ENCODE measurements at places on chromosomes 16 and 17. TPM values are rescaled to one million over a fixed set of nuclear protein-coding genes. Genes with fewer than 3 reads are reported as not detected.

BRIP1 gene
- 16.6 TPM for total RNA-seq

ARL5C gene
- not detected for total RNA-seq

AATK gene
- 0.26 TPM for total RNA-seq

ETV4 gene
- 7.5 TPM for total RNA-seq

GPR139 gene
- total RNA-seq: not detected

HSD11B2 gene
- total RNA-seq: 3.1 TPM

MEOX1 gene
- total RNA-seq: 0.14 TPM

CPHXL2 gene
- total RNA-seq: not detected

OR3A2 gene
- total RNA-seq: 7.2 TPM

DNA sequence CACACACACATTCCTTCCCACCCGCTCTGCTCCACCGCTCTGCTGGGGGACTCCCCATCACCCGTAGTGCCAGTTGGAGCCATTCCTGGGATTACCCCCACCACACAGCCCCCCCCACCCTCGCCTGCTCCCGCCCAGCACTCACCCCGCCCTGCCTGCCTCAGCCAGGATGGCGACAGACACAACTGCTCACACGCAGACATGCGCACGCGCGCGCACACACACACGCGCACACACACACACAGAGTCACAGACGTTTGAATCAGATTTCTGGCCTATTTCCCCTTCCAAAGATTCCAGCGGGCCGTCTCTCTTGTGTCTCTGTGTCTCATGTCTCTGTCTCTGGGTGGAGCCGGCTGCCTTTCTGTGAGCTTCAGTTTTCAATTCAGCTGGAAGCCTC lies 4.4 kb downstream of the CACNA1G start:
- DNase-seq: no peak

GRCh38 chr17:34827008-34827407 lies 134.3 kb downstream of the CCT6B start:
- DNase-seq: no peak

DNA sequence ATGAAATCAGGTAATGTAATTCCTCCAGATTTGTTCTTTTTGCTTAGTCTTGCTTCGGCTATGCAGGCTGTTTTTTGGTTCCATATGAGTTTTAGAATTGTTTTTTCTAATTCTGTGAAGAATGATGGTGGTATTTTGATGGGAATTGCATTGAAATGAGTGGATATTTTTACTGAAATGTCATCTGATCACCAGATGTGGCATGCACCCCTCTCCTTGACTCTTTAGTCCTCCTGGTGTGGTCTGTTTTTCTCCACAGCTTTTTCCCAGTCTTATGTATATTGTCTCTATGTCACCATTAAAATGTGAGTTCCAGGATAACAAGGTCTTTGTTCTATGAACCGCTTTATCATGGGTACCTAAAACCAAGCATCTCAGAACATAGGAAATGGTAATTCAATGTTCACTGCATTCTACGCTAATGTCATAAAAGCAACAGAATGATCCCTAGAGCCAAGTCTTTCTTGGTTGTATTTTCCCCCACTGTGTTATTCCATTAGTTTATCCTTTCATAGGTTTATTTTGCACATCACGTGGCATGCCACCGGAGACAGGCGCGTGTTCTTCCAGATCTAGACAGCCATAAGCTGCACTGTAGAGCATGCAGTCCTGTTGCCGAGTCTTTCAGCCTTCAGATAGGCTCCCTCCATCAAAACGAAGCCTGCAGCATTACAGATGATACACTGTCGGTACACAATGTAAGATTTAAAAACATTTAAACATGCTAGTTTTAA lies 172.5 kb downstream of the RPTOR start:
- no peak for DNase-seq

DNA sequence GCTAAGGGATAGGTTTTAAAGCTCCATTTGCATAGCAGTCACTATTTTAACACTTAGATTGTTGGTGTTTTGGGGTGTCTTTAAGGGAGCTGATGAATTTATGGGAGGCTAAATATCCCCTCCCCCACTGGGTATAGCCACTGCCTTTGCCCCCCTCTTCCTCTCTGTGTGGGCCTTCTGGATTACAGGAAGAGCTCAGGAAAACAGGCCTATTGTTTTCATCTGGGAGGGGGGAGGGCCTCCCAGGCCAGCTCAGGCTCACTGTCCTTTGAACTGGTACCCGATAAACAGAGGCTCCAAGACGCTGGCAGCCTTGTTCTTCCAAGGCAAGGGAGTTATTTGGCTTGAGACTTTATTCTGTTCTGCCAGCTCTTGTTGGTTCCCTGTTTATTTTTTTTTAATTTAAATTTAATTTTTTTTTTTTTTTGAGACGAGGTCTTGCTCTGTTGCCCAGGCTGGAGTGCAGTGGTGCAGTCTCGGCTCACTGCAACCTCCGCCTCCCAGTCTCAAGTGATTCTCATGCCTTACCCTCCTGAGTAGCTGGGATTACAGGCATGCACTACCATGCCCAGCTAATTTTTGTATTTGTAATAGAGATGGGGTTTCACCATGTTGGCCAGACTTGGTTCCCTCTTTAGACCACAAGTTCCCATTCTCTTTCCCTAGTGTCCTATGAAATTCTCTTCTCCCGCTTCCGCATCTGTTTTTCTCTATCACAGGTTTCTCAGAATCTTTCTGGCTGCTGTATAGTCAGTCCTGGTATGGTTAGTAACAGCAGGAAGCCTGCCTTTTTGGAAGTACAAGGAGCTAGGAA lies 25.1 kb downstream of the MINK1 start:
- no peak for DNase-seq

DNA sequence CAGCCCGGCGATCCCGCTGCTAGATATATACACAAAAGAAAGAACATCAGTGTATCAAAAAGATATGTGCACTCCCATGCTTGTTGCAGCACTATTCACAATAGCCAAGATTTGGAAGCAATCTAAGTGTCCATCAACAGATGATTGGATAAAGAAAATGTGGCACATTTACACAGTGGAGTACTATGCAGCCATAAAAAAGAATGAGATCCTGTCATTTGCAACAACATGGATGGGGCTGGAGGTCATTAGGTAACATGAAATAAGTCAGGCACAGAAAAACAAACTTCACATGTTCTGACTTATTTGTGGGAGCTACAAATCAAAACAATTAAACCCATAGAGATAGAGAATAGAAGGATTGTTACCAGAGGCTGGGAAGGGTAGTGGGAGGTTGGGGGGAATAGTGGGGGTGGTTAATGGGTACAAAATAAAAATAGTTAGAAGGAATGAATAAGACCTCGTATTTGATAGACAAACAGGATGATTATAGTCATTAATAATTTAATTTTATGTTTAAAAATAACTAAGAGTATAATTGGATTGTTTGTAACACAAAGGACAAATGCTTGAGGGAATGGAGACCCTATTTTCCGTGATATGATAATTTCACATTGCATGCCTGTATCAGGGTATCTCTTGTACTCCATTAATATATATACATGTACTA lies 176.7 kb upstream of the NOG start:
- DNase-seq: no peak

DNA sequence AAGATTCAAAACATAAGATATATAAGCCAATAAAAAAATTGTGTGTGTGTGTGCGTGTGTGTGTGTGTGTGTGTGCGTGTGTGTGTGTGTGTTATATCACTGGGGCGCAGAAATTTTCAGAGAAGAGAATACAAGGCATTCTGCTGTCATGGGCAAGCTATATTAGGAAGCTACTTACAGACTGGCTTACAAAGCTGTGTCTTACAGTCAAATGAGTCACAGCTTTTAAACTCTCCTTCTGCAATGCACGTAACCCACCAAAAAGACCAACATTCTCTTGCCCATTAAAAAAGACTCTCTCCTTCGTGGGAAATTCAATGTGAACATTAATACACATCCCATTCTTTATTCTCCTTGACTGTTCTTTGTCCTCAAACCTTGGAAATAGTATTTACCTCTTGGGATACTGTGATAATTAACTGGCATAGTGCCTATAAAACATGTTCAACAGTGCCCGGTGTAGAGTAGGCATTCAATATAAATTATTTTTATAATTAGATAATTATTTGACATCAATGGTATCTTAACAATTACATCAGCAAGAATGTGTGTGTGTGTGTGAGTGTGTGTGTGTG lies 860.4 kb upstream of the SOX9 start:
- no peak for DNase-seq

DNA sequence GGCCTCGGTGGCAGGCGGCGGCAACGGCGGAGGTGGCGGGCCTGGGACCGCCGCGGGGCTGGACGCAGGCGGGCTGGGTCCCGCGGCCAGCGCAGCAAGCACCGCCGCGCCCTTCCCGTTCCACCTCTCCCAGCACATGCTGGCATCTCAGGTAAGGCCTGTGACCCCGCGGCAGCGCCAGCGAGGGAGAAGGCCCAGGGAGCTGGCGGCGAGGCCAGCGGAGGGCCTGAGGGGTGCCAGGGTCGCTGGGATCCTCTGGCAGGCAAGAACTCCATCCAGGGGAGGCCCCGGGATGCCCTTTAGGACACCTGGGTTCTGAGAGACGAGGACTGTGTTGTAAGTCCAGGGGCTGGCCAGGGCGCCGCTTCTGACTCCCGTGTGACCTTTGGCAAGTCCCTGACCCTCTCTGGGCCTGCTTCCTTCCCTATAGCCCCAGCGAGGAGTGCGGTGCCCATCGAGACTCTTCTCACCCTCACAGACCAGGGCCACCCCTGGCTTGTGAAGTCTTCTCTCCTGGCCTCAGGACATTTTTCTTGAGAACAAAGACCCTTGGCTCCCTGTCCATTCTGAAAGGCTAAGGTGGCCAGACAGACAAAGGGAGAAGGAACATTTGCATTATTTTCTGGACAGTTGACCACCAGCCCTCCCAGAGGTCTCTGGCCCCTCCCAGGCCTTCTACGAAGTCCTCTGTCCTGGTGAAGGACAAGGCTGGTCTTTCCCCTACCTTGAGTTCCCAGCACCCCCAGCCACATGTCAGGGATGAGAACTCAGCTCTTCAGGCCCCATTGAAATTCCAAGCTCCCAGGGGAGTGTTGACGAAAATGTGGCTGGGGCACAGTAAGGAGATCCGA lies 6.3 kb downstream of the TBX2 start:
- no peak for DNase-seq

DNA sequence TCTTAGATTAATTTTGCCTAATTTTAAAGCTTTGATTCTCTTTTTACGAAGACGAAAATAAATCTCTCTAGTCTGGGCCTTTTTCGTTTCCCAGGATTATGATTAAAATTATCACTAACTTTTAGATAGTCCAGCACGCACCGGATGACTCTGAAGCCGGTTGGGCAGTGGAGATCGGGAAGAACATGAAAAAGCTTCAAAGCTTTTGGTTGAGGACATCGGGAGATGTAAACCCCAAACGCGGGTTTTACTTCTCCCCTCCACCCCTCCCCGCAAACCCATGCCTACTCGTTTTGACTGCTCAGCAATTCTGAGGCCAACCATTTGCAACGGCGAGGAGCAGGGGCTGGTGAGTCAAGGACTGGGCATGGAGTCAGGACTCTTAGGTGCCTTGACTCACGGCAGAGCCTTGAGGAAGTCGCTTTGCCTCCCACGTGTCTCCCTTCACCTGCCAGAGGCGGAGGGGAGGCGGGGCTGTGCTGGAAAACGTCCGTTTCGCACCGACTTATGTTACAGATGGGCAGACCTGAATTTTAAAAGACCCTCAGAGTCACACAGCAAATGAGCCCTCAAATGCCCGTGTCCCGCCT lies 989 bp upstream of the DUSP14 start:
- peak; percentile 60 for DNase-seq

DNA sequence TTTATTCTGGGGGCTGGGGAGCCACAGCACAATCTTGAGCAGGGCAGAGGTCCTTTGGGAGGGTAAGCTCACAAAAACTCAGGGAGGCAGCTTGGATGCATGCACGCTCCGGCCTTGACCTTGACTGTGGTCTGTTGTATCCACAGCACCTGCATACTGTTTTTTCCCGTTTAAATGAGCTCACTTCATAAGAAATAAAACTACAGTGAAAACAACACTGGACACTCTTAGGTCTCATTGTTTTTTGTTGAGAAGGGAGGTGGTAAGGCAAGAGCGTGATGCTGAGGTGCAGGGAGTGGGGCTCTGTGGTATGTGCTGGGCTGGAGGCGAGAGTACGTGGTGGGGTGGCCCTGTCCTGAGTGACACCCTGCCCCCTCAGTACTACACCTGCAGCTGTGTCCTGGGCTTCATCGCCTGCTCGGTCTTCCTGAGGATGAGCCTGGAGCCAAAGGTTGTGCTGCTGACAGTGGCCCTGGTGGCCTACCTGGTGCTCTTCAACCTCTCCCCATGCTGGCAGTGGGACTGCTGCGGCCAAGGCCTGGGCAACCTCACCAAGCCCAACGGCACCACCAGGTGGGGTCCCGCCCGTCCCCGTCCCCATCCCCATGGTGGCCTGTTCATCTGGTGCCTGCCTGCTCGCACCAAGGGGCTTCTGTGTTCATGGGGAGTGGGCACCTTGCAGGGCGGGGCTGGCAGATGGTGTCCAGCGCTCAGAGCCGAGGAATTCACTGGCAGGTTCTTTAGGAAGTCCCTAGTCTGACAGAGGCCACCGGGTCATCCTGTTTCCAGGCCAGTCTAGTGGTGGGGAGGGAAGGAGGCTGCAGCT lies 44.2 kb downstream of the ADCY7 start:
- DNase-seq: no peak

DNA sequence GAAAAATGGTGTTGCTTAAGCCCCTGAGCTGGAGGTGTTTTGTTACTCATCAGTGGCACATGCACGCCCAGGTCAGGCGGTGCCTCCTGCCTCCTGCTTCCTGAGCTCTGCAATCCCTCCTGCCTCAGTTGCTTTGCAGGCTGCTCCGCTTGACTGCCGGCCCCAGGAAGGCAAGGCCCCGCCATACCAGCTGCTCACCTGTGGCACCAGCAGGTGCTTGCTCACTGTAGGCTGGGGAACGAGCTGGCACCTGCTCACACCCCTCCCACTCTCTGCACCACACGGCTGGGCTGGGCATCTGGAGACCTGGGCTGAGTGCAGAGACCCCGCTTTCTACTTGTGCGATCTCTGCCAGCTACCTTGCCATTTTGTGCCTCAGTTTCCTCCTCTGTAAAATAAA lies 200.2 kb downstream of the RBFOX3 start:
- no peak for DNase-seq

- DNase-seq: no peak
Observed at GRCh38 chr17:7742729-7743128, 25.2 kb downstream of the DNAH2 start.

- DNase-seq: no peak
Observed at GRCh38 chr17:81918832-81919545, 1.0 kb upstream of the SIRT7 start.

GRCh38 chr16:88815901-88816589 lies 4.3 kb upstream of the APRT start:
- DNase-seq: peak; percentile 73

- no peak for DNase-seq
Observed at GRCh38 chr17:17985153-17985552, 12.5 kb downstream of the DRC3 start.

DNA sequence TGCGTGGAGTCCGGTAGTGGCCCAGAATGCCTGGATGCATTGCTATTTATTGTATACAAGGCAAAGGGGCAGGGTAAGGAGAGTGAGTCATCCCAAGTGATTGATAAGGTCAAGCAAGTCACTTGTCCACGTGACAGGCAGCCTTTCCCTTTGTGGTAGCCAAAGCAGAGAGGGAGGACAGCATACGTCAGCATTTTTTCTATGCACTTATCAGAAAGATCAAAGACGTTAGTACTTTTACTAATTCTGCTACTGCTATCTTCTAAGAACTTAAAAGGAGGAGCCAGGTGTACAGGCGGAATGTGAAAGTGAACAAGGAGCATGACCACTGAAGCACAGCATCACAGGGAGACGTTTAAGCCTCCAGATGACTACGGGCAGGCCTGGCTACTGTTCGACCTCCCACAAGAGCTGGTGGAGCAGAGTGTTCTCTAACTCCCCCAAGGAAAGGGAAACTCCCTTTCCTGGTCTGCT lies 47.9 kb upstream of the ARL4D start:
- no peak for DNase-seq

- no peak for DNase-seq
Observed at GRCh38 chr17:55730808-55731207, 8.1 kb upstream of the TMEM100 start.

- DNase-seq: no peak
Observed at GRCh38 chr16:6726621-6727020, 606.0 kb upstream of the RBFOX1 start.

All from activated naive CD8-positive, alpha-beta T cell treated with anti-CD3 and anti-CD28 coated beads for 36 hours (primary cell).